ENCODE measurements at places on chromosomes 5 and 9. TPM values are rescaled to one million over a fixed set of nuclear protein-coding genes. Genes with fewer than 3 reads are reported as not detected.

DNA sequence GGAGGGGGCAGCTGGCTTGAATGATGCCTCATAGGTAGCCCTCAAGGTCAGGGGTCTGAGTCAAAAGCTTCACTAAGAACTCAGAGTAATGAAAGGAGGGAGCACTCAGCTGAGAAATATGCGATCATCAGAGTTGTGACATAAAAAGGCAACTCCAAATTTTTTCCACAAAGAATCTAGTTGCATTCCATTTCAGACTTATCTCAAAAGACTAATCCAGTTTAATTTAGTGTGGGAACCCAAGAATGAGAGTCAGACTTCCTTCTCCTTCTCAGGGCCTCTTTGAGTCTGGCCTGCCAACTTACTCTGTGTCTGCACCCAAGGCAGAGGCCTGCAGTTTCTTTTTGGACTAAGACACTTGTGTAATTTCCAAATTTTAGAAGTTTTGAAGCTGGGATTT is 34.7 kb downstream of the GABRP start:
- H3K4me1 ChIP-seq, result no peaks in the 10 kb centered on the region
- H3K27ac ChIP-seq, result no peak overlapping the region
- DNase-seq, result peak; percentile 53
- no peaks in the 10 kb centered on the region for H3K36me3 ChIP-seq
- H3K4me3 ChIP-seq, result no peak overlapping the region
- no peaks in the 10 kb centered on the region for H3K27me3 ChIP-seq

DNA sequence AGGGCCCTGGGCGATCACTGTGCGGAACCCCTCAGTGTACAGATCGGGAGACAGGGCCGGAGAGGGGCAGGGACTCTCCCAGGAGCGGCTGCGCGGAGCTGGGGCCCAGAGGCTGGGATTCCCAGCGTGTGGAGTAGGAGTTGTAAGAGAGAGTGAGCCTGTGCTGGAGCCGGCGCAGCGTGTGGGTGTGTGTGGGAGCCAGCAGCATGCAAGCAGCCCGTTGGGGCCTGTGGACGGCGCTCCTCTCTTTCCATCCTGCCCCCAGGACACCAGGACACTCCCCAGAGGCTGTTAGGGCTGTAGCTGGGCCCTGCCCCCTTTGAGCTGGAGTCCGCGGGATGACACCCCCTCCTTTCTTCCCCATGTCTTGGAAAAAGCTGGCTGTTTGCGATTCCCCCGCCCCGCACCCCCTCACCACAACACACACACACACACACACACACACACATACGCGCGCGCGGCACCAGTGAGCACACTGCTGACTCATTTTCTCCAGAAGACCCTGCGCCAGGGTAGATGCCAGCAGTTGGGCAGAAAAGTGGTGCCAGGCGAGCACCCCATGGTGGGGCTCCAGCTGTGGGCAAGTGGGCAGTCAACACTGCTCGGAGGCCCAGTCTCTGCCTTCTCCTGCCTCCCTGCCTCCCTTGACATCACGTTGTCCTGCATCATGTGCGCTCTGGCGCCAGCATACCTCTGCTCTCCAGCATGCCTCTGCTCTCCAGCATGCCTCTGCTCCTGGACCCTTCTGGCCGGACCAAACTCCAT is 1.5 kb downstream of the COL27A1 start:
- peak overlapping the region; percentile 79 for H3K4me3 ChIP-seq
- H3K27ac ChIP-seq, result peak overlapping the region; percentile 74
- H3K4me1 ChIP-seq, result peaks cover 58% of the 10 kb centered on the region
- H3K36me3 ChIP-seq, result no peaks in the 10 kb centered on the region

DNA sequence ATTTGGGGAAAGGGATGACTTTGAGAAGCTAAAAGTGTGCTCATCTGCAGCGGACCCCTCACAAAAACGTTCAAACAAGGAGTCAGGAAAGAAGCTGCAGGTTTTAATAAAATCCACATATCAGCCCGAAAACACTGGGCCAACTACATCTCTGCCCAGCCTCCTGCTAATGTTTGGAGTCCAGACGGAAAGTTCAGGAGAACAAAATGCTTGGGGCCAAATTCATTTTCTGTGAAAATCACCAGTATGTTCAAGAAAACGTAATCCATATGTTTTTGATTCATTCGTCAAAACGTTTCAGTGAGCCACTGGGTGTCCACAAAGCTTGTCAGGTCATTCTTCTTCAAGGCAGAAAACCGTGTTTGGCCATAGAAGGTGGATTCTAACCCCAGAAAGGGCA is 87.5 kb upstream of the GAS1 start:
- H3K4me3 ChIP-seq, result no peak overlapping the region
- H3K27me3 ChIP-seq, result no peaks in the 10 kb centered on the region
- no peaks in the 10 kb centered on the region for H3K36me3 ChIP-seq
- H3K4me1 ChIP-seq, result peaks cover 21% of the 10 kb centered on the region

DNA sequence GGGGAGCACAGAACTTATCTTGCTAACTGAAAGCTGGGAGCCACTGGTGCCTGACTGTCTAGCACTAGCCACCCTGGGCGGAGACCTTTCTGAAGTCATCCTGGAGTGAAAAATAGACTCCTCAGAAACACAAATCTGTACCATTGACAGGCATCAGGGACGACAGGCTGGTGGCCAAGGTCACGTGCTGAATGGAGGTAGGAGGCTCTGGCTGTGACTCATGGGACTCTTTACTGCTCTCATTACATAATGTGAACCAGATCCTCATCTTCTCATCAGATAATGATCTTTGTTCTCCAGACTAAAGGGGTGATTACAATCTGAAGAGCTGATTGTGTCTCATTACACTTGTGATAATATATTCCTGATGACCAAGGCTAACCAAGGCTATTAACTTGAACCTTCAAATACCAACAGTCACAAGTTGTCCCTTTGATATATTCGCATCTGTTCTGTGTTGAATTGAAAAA is 91.8 kb downstream of the SEMA5A start:
- H3K4me3 ChIP-seq, result no peak overlapping the region
- no peaks in the 10 kb centered on the region for H3K27me3 ChIP-seq
- H3K4me1 ChIP-seq, result peaks cover 6% of the 10 kb centered on the region
- no peak overlapping the region for H3K27ac ChIP-seq

DNA sequence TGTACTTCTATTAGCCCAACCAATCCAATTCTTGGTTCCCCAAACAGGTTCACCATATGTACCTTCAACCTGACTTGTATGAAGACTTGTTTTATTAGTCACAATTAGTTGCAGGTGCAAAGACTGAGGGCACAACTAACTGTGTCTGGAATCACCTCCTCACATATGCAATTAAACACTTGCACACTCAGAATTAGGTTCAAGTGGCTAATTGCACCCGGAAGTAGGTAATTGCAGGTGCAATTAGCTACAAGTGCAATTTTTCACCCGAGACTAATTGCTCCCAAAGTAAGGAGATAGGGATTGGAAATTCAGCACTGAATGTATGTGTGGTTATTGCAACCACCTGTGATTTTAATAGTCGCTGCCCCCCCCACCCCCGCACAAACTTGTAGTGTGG is 338.9 kb downstream of the ZSWIM6 start:
- H3K27me3 ChIP-seq, result no peaks in the 10 kb centered on the region
- DNase-seq, result no peak
- no peak overlapping the region for H3K4me3 ChIP-seq
- H3K36me3 ChIP-seq, result no peaks in the 10 kb centered on the region

DNA sequence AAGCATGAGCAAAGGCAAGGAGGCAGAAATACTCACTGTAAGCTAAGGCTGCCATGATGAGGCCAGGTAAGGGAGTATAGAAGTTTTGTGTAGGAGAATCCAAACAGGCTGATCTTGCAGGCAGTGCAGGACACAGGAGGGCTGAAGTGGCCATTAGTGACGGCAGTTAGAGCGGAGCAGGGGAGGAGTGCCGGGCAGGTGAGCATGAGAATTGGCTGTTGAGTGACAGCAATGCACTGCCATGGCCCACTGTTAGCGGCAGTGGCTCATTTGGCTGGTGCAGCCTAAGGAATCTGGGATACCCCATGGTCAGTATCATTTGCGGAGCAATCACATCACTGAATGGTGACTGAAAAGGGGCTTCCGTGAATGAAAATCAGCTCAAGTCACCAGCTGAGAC is 22.8 kb downstream of the RGS3 start:
- no peak overlapping the region for H3K27ac ChIP-seq
- no peaks in the 10 kb centered on the region for H3K36me3 ChIP-seq
- peaks cover 14% of the 10 kb centered on the region for H3K4me1 ChIP-seq
- H3K4me3 ChIP-seq, result no peak overlapping the region
- H3K27me3 ChIP-seq, result no peaks in the 10 kb centered on the region

IFNA2 gene
- total RNA-seq, result 0.09 TPM

DNA sequence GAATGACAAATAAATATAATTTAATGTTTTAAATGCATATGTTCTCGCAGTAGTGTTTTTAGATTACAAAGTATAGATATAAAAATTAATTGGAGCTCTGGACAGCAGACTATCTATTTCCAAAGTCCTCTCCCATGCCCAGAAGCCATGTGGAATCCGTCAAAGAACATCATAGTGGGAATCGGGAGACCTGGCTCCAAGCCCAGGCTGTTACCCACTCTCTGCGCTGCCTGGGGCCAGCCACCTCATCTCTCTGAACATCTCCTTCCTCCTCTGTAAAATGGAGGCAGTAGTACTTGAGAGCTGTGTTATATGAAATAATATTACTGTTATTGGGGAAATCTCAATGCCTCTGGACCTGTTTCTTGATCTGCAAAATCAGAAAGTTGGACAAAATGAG is 58.1 kb upstream of the SLC30A5 start:
- DNase-seq, result no peak
- no peak overlapping the region for H3K4me3 ChIP-seq
- H3K27ac ChIP-seq, result no peak overlapping the region
- H3K36me3 ChIP-seq, result no peaks in the 10 kb centered on the region
